ENCODE measurements at places on chromosomes 13 and 19. TPM values are rescaled to one million over a fixed set of nuclear protein-coding genes. Genes with fewer than 3 reads are reported as not detected.

DNA sequence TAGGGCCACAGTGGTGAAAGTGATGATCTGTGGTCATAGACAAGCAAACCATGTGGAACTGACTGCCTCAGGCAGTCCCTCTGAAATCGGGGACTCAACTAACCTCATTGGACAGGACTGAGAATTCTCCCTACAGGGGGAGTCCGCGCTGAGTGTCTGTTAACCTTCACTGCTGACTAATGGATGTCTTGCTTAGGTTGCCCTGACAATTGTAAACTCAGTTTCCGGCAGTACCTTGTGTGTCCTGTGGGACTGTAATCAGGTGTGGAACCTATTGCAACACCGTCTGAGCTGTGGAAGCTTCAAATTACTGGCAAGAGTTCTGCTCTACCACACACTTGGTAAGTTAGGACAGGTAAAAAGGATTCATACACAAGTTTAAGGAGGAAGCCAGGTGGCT, 21.8 kb downstream of the ZNF77 start:
- DNase-seq = no peak

DNA sequence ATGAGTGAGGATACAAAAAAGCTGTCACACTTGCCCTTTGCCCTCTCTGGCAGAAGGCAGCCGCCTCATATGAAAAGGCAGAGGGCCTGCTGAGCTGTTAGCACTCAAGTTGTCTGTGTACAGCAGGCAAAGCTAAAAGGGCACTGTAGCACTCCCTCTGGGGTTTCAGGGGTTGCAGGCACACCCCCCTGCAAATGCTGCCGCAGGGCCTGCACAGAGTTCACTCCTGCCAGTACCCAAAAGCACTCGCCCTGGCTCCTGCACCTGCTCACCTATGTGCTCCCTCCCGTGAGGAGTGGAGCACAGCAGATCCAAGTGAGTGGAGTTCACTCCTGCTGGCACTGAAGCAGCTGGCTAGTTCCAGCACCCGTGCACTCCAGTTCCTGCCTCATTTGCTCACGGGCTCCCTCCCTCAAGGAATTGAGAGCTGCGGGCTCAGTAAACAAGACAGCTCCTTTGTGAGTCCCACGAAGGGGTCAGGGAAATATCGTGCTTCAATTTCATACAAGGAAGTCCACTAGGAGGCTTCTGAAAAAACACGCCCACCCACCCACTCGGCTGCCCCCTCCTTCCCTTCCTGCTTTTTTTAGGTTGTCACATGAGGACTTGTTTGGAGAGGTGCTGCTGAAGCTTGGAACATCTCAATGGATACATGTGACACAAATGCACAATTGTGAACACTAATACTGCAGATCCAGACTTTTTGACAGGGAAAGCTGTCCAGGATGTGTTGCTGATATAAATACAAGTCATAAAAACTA, 9.9 kb upstream of the RCBTB2 start:
- DNase-seq = peak; percentile 28

DNA sequence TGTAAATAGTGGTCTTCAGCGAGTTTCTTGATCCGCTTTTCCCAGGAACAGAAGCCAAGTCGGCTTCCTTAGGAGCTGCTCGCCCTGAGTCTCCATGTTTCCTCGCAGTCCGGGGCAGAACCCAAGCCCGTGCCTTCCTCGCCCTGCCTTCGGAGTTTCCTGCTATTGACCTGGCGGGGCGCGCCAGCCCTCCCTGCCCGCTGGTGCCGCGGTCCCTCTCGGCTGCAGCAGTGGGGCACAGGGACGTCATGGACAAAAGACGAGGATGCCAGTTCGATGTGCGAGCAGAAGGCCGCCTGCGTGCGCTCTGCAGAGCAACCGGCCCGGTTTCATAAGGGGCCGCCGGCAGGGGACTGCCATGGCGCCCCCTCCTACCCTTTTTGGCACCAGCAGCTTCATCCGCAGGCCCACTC, 156.6 kb downstream of the TM9SF2 start:
- peak; percentile 17 for DNase-seq

DNA sequence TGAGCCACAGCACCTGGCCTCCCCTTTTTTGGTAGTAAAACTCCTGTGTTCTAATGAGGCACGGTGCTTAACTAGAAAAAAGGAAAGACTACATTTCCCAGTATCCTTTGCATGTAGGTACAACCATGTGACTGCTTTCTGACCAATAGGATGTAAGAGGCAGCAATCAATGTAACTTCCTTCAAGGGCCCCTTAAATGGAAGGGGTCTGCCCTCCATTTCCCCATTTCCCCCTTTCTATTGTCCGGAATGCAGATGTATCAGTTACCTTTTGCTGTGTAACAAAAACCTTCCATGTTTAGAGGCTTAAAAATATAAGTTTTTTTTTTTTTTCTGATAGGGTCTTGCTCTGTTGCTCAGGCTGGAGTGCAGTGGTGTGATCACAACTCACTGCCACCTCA, 2.2 kb downstream of the GPR32 start:
- no peak for DNase-seq

DNA sequence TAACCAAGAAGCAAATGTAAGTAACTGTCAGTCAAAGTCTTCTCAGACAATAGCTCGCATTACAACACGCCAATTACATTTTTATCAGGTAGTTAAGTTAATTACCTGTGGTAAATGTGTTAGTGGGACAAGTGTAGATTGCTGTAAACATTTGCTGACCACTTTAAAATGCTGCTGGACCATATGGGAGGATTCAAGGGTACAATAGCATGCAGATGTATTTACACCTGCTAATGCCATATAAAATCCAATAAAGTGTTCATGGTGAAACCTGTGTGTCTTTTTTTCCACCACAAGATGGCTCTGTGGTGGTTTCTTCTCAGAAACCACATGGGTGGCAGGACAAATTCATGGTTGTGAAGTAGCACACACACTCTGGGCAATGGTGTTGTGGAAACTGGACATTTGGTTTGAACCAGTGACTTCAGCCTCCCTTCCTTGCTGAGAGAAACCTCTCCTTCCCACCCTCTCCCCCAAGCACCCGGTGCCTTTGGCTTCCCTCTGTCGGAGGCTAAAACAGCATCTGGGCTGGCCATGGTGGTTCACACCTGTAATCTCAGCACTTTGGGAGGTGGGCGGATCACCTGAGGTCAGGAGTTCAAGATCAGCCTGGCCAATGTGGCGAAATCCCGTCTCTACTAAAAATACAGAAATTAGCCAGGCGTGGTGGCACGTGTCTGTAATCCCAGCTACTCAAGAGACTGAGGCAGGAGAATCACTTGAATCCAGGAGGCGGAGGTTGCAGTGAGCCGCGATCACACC, 18.1 kb upstream of the GTF3A start:
- no peak for DNase-seq

DNA sequence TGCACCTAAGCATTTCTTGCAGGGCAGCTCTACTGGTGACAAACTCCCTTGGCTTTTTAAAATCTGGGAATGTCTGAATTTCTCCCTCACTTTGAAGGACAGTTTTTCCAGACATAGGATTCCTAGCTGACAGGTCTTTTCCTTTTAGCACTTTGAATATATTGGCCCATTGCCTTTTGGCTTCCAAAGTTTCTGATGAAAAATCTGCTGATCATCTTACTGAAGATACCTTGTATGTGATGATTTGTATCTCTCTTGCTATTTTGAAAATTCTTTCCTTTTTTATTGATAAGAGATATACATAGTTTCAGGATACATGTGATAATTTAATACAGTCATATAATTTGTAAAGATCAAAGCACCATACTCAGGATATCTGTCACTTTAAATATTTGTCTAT, 211.1 kb downstream of the ZIC5 start:
- no peak for DNase-seq

- peak; percentile 91 for DNase-seq
These were observed 284.6 kb downstream of the DNAJC15 start for GRCh38 chr13:43307921-43308433.

- DNase-seq = no peak
These were observed 2.8 kb downstream of the PCDH9 start for GRCh38 chr13:67227131-67227983.

GRCh38 chr13:66635526-66635925, 594.6 kb downstream of the PCDH9 start:
- DNase-seq = no peak

DNA sequence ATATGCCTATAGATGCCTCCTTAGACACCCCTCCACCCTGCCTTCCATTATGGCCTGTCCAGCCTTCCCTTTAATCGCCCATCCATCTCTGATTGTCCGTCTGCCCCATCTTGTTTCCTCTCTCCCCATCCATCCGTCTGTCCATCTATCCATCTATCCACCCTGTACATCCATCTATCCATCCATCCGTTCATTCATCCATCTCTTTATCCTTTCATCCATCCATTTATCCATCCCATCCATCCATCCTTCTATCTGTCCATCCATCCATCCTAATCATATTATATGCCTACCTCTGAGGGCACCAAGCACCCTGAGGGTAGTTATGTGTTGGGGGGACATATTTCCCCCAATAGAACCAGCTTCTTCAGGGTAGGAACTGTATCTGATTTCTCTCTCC, 23.1 kb downstream of the TRPM4 start:
- no peak for DNase-seq

- no peak for DNase-seq
These were observed 47.0 kb upstream of the RAP2A start for GRCh38 chr13:97386801-97387484.

DNA sequence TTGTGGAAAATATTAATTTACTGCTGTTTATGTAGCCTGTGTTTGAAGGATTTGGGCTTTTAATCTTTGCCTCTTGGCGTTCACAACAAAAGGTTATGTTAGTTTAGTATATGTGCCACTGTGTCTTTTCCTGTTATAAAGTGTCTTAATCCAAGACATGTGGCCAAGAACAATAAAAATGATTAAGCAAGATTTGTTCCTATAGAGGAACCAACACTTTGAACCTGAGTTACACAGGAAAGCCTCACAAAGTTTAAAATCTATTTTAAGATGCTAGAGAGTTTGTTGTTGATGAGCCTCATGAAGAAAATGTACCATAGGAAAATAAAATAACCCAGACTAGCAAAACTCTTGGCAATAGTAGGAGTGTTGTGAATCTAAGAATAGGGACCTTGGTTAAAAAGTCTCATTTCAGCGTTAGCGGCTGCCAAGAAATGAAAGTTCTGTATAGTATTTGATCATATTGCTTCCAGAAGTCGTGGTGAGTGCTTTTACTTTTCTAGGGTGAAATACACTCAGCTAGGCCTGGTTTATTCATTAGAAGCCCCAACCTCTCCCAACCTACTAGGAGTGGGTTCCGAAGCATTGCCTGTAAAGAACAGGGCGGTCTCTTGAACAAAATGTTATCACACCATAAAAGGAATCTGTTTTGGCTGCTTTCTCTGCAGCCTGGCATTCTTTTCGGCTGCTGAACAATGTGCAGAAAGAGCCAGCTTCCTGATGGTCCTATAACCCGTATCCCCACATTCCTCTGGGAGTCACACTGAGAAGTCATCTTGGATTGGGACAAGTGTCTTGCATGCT, 102.6 kb downstream of the LRCH1 start:
- no peak for DNase-seq

The ELANE gene
- polyA plus RNA-seq = 0.95 TPM

The IL12RB1 gene
- not detected for polyA plus RNA-seq

The CCL25 gene
- not detected for polyA plus RNA-seq

The DZIP1 gene
- 0.91 TPM for polyA plus RNA-seq

The PRKCG gene
- polyA plus RNA-seq = not detected

All from psoas muscle (tissue), 8 donors.